ENCODE measurements at places on chromosomes 6 and 20.

DNA sequence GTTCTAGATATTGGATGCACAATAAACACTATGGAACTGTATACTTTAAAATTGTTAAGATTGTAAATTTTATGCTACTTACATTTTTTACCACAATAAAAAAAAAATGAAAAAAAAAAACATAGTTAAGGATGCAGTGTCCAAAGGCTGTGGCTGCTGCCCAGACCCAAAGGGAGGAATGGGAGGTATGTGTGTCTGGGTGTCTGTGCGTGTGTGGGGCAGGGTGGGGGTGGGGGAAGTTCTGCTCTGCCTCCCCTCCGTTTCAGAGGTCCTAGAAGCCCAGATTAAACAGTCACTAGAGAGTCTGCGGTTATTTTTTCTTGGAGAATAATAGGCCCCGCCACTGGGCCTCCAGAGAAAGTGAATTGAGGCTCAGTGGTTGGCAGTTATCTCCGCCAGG, 136.4 kb upstream of the ARMC2 start:
- DNase-seq, result no peak

GRCh38 chr20:56554869-56555268, 21.8 kb downstream of the FAM209B start:
- DNase-seq, result no peak

- no peak for DNase-seq
Measured at GRCh38 chr20:44630297-44630696, 21.2 kb downstream of the ADA start.

- no peak for DNase-seq
Measured at GRCh38 chr20:51487565-51488268, 54.8 kb downstream of the NFATC2 start.
